Psoas muscle (tissue), 8 donors: ENCODE measurements at places on chromosomes 11 and 22. TPM values are rescaled to one million over a fixed set of nuclear protein-coding genes. Genes with fewer than 3 reads are reported as not detected.

GRCh38 chr11:114183044-114183511 lies 113.1 kb upstream of the NNMT start:
- H3K4me1 ChIP-seq = peaks cover 85% of the 10 kb centered on the region
- H3K27ac ChIP-seq = peak overlapping the region; percentile 99
- H3K27me3 ChIP-seq = no peaks in the 10 kb centered on the region

DNA sequence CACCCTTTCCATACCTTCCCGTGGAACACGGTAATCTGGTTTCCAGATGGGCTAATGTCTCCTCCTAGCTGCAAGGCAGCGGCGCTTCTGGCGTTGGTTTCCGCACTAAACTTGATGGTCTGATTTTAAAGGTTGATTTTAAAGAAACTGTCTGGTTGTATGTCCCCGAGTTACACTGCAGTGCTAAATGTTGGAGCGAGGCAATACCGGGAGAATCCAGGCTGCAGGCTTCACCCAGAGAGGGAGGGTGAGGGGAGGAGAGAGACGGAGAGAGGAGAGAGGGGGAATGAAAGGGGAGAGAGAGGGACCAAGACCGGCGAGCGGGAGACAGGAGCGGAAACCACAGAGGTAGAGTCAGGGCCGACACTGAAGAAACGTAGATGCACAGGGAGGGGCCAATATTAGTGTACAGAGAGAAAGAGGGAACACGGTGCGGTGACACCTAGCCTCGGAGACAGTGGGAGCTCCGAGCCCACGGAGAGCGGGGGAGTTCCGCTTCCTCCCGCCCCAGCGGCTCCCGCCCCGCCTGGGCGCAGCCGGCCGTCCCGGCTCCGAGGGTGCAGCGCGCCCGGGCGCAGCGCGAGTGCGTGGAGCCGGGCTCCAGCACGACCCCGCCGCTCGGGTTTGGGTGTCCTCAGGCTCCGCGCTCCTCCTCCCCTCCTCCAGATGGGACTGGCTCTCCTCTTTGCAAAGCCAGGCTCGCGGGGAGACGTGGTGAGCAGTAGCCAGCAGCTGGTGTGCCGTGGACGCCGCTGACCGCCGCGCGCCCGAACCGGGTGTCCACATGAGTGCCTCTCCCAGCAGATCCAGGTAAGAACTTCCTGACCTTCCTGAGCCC lies 71.9 kb upstream of the GRAMD1B start:
- H3K27me3 ChIP-seq = peaks cover 22% of the 10 kb centered on the region
- no peaks in the 10 kb centered on the region for H3K4me1 ChIP-seq
- peak overlapping the region; percentile 62 for H3K4me3 ChIP-seq
- H3K27ac ChIP-seq = no peak overlapping the region

DNA sequence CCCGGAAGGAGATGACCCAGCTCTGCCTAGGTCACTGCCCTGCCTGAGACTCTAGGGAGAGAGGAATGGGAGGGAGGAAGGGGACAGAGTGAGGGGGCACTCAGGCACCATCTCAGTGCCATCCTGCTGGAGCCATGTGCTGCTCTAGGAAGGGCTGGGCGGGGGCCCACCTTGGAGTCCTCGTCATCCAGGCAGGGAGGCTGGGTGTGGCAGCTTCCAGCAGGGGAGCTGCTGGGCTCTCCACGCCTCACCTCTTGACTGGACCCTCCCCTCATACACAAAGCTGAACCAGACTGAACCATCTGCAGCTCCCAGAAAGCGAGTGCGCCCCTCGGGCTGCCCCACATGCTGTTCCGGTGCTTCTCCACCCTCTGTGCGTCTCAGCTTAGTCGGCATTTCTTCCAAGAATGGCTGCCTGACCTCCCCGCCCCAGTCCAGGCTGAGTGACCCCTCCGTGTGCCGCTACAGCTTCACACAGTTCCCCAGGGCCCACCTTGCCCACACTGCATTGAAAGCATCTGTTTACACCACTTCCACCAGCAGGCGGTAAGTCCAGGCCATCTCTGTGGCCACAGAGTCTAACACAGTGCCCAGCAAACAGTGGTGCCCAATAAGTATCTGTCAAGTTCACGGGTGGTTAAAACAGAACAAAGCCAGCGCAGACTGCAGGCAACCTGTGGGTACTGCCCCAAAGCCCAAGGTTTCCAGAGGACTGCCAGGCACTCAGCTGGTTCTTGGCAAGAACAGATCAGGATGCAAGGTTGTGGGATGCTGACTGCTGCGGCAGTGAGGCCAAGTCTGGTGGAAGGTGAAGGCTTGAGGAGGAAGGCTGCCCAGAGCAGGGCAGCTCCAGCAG lies 9.4 kb upstream of the TRIM29 start:
- H3K4me3 ChIP-seq = no peak overlapping the region
- no peak for DNase-seq
- H3K27ac ChIP-seq = no peak overlapping the region
- peaks cover 7% of the 10 kb centered on the region for H3K27me3 ChIP-seq
- no peaks in the 10 kb centered on the region for H3K36me3 ChIP-seq

The GRK3 gene
- total RNA-seq = 1.8 TPM

The SMIM35 gene
- total RNA-seq = 0.09 TPM

The SLC25A1 gene
- 23.1 TPM for total RNA-seq

DNA sequence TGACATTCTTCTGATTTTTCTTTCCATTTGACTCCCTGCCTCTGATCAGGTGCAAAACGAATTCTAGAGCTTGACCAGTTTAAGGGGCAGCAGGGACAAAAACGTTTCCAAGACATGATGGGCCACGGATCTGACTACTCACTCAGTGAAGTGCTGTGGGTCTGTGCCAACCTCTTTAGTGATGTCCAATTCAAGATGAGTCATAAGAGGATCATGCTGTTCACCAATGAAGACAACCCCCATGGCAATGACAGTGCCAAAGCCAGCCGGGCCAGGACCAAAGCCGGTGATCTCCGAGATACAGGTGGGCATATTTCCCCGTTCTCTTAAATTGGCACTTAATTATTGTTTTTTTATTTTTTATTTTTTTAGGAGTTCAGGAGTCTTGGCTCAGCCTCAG lies 15.4 kb downstream of the XRCC6 start:
- H3K4me3 ChIP-seq = no peak overlapping the region
- peak overlapping the region; percentile 71 for H3K27ac ChIP-seq
- H3K4me1 ChIP-seq = peaks cover 7% of the 10 kb centered on the region
- no peaks in the 10 kb centered on the region for H3K27me3 ChIP-seq
- peaks cover 95% of the 10 kb centered on the region for H3K36me3 ChIP-seq
- DNase-seq = peak; percentile 82

DNA sequence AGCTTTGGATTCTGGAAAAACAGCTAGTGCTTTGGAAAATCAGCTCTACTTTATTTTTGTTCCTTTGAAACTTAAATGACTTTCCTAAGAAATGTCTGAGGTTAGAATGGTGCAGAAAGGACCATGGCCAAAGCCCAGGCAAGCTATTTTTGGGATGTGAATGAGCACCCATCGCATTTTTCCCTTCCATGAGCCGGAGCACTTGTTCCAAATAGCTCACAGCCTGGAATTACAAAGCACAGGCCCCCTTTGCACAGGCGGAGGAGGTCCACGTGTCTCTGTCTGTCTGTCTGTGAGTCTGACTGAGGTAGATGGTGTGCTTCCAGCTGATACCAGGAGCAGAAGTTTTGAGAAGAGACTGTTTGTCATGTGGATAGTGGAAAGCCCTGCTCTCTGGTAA lies 50.7 kb downstream of the MICAL2 start:
- DNase-seq = no peak
- peaks cover 13% of the 10 kb centered on the region for H3K36me3 ChIP-seq
- peaks cover 38% of the 10 kb centered on the region for H3K4me1 ChIP-seq
- H3K27ac ChIP-seq = peak overlapping the region; percentile 67
- no peaks in the 10 kb centered on the region for H3K27me3 ChIP-seq

The DEUP1 gene
- total RNA-seq = not detected

The JHY gene
- 0.97 TPM for total RNA-seq

GRCh38 chr11:112316971-112317370 lies 56.3 kb upstream of the PLET1 start:
- peaks cover 36% of the 10 kb centered on the region for H3K4me1 ChIP-seq
- H3K27ac ChIP-seq = no peak overlapping the region
- H3K36me3 ChIP-seq = no peaks in the 10 kb centered on the region
- H3K27me3 ChIP-seq = no peaks in the 10 kb centered on the region
- no peak overlapping the region for H3K4me3 ChIP-seq

DNA sequence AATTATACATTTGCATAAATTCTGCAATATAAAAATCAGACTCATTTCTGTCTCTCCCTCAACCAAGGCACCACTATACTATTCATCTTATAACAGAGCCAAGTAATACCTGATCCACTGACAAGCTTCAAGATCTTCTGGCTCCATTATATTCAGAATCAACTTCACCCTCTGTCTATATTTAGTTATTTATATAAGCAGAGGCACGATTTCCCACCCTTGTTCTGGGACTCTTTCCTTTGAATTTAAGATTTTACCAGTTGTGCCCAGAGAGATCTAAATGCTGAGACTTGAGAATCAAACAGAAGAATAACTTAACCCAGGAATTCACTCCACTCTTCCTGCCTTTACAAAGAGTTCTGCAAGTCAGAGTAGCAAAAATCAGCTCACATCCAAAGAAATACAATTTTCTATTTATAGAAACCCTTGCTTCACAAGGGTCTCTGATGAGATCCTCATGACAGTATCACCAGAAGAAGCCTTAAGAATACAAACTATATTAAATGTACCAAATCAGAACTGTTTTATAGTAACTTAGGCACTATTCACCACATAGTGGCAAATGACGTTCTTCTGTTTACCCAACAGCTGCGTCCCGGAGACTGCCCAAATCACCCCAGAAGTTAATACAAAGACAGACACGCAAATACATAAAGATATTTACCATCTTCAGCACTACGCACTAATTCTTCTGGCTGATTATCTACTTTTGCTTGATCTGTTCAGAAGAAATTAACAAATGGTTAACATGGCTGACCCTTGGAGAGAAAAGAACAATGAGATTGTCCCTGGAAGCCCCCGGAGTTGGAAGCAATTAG lies 32.3 kb upstream of the CCDC89 start:
- H3K4me3 ChIP-seq = peak overlapping the region; percentile 45
- peaks cover 30% of the 10 kb centered on the region for H3K4me1 ChIP-seq
- H3K36me3 ChIP-seq = no peaks in the 10 kb centered on the region
- no peak for DNase-seq
- H3K27ac ChIP-seq = peak overlapping the region; percentile 64

- no peaks in the 10 kb centered on the region for H3K4me1 ChIP-seq
- DNase-seq = no peak
- H3K36me3 ChIP-seq = no peaks in the 10 kb centered on the region
- peaks cover 26% of the 10 kb centered on the region for H3K27me3 ChIP-seq
- no peak overlapping the region for H3K4me3 ChIP-seq
These were observed 4.6 kb upstream of the IL17REL start for GRCh38 chr22:50016988-50017700.

DNA sequence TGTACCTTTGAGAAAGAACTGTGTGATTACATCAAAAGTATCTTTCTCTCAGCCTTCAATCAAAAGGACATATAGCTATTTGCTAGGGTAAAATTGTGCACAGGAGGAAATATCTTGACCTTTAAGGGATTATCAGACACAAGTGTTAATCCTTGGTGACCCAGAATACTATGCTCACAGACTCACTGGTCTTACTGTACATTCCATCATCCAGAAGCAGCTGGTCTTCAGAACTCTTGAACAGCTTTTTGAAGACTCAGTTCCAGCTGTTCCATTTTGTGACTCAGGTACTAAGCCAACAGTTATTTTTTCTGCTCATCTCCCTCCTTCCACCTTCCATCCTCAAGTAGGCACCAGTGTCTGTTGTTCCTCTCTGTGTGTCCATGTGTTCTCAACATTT lies 19.8 kb downstream of the ZBED5 start:
- H3K4me1 ChIP-seq = no peaks in the 10 kb centered on the region
- no peak overlapping the region for H3K4me3 ChIP-seq

The LINC01488 gene
- total RNA-seq = not detected

DNA sequence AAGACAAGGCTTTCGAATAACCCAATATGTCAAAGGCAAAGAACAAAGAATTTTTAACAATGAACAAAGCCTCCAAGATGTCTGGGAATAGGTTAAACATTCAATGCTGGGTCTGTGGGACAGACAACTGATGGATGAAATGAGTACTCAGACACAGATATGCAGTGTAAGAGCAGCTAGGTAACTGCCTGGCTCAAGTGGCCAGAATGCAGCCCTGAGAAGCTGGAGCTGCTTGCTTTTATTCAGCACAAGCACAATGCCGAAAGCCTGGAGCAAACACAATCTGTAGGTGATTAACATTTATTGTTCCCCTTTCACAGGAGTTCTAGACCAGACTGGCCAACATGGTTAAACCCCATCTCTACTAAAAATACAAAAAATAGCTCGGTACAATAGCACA lies 24.0 kb downstream of the GLYAT start:
- no peak overlapping the region for H3K4me3 ChIP-seq
- no peaks in the 10 kb centered on the region for H3K36me3 ChIP-seq
- no peak overlapping the region for H3K27ac ChIP-seq
- no peaks in the 10 kb centered on the region for H3K4me1 ChIP-seq
- DNase-seq = no peak

DNA sequence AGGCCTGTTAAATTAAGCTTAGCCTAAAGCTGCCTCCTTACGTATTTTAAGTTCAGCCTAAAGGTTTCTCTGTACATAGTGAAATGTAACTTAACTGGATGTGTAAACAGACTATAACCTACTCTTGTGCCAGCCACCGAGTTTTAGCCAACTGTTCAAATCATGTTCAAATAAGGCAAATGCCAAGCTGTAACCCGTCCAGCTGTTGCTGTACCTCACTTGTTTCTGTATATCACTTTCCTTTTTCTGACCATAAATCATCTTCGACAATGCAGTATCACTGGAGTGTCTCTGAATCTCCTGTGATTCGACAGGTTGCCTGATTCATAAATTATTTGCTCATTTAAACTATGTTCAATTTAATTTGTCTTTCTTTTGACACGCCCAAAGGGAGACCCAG lies 4.0 kb upstream of the PLAAT5 start:
- no peak overlapping the region for H3K27ac ChIP-seq
- no peaks in the 10 kb centered on the region for H3K4me1 ChIP-seq
- H3K36me3 ChIP-seq = no peaks in the 10 kb centered on the region
- H3K27me3 ChIP-seq = peaks cover 37% of the 10 kb centered on the region
- no peak for DNase-seq
- no peak overlapping the region for H3K4me3 ChIP-seq

The CARD18 gene
- not detected for total RNA-seq

The TRIM29 gene
- total RNA-seq = not detected

- H3K36me3 ChIP-seq = peaks cover 2% of the 10 kb centered on the region
- H3K4me3 ChIP-seq = peak overlapping the region; percentile 26
- H3K27ac ChIP-seq = peak overlapping the region; percentile 62
- DNase-seq = no peak
These were observed 55.9 kb downstream of the PPFIA1 start for GRCh38 chr11:70326365-70326811.

The MMP27 gene
- total RNA-seq = not detected

The GLYATL1B gene
- total RNA-seq = not detected

GRCh38 chr22:36253523-36254490 lies 874 bp downstream of the APOL1 start:
- no peaks in the 10 kb centered on the region for H3K27me3 ChIP-seq
- H3K36me3 ChIP-seq = no peaks in the 10 kb centered on the region
- DNase-seq = no peak
- H3K4me3 ChIP-seq = peak overlapping the region; percentile 59
- peak overlapping the region; percentile 68 for H3K27ac ChIP-seq

The SCUBE2 gene
- 1.2 TPM for total RNA-seq

The MTA2 gene
- total RNA-seq = 27.7 TPM

- no peaks in the 10 kb centered on the region for H3K36me3 ChIP-seq
- no peak for DNase-seq
- H3K27me3 ChIP-seq = no peaks in the 10 kb centered on the region
- no peak overlapping the region for H3K27ac ChIP-seq
- H3K4me3 ChIP-seq = no peak overlapping the region
These were observed 387.6 kb upstream of the DDI1 start for GRCh38 chr11:103648670-103649400.

The AMPD3 gene
- 106 TPM for total RNA-seq
